ENCODE measurements at places on chromosomes 12 and 14. TPM values are rescaled to one million over a fixed set of nuclear protein-coding genes. Genes with fewer than 3 reads are reported as not detected.

ASPG gene
- not detected for total RNA-seq

FAM186B gene
- 0.28 TPM for total RNA-seq

TAS2R43 gene
- 1.3 TPM for total RNA-seq

HOXC10 gene
- total RNA-seq = 0.43 TPM

FOXG1 gene
- total RNA-seq = under 0.01 TPM

MYF5 gene
- not detected for total RNA-seq

SOX5 gene
- 6.1 TPM for total RNA-seq

LUM gene
- 1,464 TPM for total RNA-seq

SAMD4A gene
- total RNA-seq = 17.2 TPM

CHGA gene
- not detected for total RNA-seq

Data from smooth muscle cell of bladder (primary cell).